ENCODE measurements at places on chromosomes 7 and 10.

DNA sequence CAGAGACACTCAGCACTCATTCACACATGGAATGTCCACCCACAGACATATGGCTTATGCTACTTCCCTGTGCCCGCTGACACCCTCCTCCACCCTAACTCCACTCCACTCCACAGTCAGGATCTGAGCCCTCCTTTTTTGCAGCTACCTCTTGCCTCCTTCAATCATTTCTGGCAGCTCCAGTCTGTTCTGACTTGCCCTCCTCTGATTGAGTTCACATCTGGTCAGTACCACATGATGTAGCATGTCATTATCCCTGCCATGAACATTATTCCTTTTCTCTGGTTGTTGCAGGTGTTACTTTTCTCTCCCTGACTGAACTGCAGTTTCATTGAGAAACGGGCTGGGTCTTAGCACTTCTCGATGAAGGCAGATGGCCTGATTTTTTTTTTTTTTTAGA lies 130.1 kb upstream of the EGR2 start:
- no peak for DNase-seq

GRCh38 chr10:75722609-75723008 lies 291.2 kb downstream of the LRMDA start:
- DNase-seq = no peak

DNA sequence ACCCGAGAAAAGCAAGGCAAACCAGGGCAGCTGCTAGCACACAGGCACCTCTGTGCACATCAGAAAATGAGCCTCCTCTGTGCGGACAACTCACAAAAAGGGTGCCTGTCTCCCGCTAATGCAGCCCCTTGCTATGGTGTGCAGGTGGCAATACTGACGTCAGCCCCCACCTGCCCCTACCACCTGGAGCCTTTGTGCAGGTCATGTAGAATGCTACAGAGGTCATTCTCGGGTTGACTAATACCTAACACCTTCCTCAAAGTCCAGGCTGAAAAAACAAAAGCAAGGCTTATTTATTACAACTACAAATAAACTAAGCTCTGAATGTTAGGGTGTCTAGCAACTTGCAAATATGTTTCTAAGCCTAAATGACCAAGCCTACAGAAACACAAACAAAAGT lies 13.9 kb downstream of the PIP4K2A start:
- no peak for DNase-seq

DNA sequence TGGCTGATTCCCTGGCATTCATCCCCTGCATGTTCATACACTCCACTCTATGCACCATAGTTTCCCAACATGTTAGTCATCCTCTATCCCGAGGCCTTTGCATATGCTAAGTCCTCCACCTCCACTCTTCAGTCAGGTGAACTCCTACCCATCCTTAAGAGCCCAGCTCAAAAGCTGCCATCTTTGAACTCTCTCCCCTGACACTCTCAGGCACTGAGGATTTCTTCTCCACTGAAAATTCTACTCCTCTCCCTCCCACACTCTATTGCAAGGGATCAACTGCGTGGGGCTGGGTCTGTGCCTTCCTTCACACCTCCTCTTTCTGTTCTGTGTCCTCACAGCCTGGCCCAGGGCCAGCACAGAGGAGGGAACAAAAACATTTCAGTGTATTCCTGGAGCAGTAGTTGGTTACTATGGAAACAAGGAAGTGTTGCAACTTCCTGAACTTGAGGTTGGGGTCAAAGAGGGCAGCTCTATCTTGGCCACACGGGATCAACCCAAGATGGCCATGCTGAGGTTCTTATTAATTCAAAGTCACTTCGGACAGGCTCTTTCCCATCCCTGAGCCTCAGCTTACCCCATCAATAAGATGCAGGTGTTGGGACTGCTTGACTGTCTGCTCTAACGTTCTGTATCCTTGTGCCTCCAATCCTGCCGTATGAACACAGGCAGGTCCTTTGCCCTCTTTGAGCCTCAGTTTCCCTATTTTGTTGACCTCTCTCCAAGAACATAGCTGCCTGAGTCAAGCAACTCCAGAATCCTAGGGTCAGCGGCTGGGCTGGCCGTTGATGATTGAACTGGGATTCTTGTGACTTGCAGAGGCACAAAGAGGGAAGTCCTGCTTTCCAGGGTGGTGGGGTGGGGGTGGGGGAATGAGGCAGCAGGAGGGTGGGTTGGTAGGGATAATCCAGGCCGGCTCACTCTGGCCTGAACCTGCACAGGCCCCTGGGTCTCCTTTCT lies 15.5 kb downstream of the ZMIZ1 start:
- peak; percentile 56 for DNase-seq

- DNase-seq = no peak
Measured at GRCh38 chr7:130135208-130136205, 65.2 kb downstream of the KLHDC10 start.

- peak; percentile 31 for DNase-seq
Measured at GRCh38 chr10:110311357-110311949, 6.7 kb upstream of the SMNDC1 start.

GRCh38 chr7:48088559-48089045 lies 463 bp upstream of the UPP1 start:
- DNase-seq = peak; percentile 80
